Fibroblast of skin of abdomen (primary cell): ENCODE measurements at places on chromosomes 2 and 18.
A peak's percentile ranks its signal among the peaks of the same experiment; 100 is the strongest.

- peak; percentile 86 for DNase-seq
Observed at GRCh38 chr2:240369801-240370585, 65.5 kb upstream of the GPC1 start.

DNA sequence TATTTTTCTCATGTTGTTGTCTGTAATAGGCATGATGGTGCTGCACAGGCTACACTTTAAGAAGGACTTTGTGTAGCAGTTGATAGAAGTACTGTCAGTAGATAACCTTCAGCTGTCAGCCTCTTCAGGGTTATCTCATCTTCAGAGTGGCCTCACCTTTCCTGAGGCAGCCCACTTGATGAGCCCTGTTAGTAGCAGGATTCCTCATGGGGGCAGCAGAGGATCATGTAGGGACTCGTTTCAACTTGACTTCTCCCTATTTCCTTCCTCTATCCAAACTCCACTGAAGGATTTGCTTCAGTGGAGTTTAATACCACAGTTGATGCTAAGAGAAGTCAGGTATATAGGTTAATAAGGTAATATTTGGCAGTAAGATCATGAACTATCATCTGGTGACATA lies 530.3 kb upstream of the FSIP2 start:
- DNase-seq: peak; percentile 13

- peak; percentile 91 for DNase-seq
Observed at GRCh38 chr18:68438983-68439382, 275.9 kb downstream of the TMX3 start.

DNA sequence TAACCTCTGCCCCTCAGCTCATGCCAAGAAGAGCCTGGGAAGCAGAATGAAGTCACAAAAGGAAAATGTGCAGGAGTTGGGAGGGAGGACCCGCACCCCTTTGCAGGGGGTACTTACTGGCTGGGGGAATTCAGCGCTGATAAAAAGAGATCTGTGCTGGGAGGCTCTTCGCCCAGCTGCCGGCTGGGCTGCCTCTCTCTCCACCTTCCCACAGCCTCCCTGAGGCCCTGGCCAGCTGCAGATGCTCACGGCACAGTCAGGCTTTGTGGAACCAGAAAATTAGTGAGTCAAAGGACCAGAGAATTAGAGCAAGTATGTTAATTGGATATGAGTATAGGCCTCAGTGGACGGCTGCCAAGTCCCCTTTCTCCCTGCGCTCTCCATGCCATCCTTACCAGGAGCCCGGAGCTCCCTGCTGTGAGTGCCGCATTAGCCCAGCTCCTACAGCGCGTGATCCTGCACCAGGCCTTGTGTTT lies 181.7 kb upstream of the SH3BP4 start:
- peak; percentile 68 for DNase-seq

DNA sequence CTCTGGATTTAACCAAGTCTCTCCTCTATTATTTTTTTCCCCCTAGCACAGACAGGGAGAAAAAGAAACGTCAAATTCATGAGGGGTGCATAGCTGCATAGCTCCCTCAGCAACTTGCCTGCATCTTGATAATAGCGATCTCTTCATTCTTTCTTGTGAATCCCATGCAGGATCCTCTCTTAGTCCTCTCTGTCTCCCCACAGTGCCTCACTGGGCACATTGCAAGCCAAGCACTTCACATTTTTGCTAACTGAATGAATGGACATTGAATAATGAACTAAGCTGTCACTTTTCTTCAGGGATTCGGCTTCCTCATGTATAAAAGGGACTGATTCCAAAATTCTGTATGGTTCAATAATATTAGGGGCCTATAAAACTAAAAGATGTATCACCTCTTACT lies 2.9 kb upstream of the EPB41L3 start:
- DNase-seq: peak; percentile 69

GRCh38 chr2:179050755-179051154 lies 818 bp upstream of the CCDC141 start:
- DNase-seq: no peak

GRCh38 chr2:178473931-178474330 lies 4.5 kb downstream of the FKBP7 start:
- DNase-seq: peak; percentile 31

DNA sequence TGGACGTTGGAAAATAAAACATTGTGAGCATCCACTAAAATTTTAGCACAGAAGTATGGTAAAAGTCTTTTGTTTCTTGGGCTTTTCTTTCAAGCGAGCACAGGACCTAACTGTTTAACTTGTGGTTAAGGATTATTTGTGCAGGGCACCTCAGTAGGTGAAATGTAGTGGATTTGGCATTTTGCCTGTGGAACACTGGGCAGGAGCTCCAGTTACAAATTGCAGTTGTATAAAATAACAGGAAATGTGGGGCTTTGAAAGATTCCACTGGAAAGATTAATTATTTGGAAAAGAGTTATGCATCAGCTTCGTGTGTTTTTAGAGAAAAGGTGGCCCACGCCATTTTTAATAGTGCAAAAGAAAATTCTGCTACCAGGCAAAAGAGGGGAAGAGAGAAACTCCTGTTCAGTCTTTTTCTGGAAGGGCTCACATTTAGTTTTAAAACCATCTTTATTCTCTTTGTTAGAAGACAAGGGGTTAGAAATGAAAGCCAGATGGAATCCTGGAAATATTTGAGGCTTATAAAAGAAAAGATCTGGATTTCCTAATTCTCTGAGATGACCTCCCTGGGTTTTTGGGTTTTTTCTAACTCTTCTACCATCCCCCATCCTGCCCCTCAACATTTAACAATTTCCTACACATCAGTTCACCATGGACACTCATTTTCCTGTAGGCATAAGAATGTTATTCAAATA lies 144.3 kb upstream of the SERTAD2 start:
- peak; percentile 67 for DNase-seq

- no peak for DNase-seq
Observed at GRCh38 chr18:59639136-59639535, 58.1 kb downstream of the CCBE1 start.

GRCh38 chr2:108803045-108803736 lies 16.6 kb downstream of the CCDC138 start:
- DNase-seq: no peak

DNA sequence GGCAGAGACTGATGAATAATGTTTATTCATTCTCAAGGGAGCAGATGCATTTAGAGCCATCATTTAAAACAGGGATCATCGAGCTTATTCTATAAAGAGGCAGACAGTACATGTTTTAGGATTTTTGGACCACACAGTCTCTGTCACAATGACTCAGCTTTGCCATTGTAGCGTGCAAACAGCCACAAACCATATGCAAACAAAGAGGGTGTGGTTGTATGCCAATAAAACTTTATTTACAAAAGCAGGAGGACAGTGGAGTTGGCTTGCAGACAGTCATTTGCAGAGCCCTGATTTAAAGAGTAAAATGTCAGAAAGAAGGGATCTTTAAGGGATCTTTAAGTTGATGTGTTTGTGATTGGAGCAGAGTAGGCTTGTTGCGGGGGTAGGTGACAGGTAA lies 51.5 kb downstream of the SMIM21 start:
- DNase-seq: no peak

DNA sequence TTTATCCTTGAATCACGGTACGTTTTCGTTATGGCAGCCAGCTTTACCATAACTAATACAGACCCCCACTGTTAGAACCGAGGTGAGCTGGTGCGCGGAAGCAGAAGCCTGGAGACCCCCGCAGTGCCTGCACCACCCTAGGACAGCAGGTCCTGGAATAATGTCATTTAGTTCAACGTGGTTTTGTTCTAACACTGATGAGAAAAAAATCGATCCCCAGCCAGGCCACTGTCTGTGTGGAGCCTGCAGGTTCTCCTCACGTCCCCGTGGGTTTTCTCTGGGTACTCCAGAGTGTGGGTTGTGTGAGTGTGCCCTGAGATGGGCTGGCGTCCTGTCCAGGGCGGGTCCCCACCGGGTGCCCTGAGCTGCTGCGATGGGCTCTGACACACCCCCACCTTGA lies 69.9 kb upstream of the ST3GAL5 start:
- no peak for DNase-seq

DNA sequence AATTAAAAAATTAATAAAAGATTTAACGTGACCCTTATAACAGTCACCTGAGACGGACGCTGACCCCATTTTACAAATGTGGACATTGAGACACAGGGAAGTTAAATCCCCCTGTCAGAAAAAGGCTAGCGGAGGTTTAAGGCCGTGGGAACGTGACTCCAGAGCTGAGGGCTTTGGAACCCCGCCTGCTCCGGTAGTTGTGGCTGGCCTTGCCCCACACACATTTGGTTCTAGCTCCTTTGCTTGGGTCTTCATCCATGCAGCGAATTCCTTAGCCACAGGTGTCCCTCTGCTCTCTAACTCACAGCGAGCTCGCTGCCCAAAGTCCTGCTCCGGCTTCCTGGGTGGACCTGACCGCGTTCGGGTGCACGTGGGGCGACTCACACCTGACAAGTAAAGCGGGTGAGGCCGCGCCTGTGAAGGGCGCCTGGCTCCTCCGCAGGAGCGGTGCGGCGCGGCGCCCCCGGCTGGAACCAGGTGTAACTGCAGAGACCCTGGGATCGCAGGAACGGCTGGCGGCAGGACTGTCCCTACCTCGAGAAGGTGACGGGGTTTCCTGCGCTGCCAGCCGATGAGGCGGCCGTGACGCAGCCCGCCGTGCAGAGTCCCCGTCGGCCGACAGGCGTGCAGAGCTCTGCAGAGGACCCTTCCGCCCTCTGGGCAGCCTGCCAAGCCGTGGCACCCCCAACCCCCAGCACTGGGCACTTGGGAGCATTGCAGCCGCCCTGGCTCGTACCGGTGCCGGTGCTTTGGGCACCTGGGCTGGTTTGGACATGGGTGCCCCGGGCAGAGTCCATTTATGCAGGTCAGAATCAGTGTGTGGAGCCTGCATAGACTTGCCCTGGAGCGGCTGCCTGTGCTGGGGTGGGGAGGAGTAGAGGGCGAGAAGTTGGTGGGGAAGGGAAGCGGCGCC lies 2.4 kb upstream of the PROC start:
- no peak for DNase-seq

DNA sequence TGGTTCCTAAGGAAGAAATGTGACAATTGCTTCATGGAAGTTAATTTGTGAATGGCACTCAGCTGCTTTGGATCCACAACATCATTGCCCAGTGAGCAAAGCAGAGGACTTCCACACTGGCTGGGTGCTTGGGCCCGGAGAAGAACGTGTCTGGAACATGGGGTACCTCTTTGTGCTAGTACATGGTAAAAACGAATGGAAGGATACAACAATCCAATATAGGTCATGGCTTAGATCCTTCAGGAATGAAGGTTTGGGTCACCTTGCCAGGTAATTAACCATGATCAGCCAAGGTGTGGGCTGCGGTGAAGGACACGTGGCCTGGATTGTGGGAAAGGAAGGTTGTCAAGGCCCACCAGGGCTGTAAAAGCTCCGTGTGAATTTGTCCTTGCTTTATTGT lies 245.9 kb upstream of the HS6ST1 start:
- no peak for DNase-seq

DNA sequence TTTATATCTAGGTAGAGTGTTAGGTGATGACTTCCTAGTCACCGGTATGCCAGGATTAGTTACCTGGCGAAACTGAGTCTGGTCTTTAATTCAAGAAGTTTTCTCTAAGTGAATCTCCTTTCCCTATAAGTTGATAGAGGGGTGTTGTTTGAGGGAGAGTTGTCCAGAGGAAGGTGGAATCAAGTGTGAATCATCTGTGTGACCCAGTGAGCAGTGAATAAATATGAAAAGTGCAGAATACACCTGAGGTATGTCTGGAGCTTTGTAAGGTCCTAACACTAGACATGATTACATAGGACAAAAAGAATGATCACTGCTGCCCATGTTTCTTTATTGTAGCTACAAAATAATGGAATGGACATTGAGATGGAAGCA lies 11.2 kb downstream of the POU3F3 start:
- DNase-seq: no peak

GRCh38 chr2:39920307-39920801 lies 141.3 kb upstream of the THUMPD2 start:
- no peak for DNase-seq

- no peak for DNase-seq
Observed at GRCh38 chr2:215851696-215852095, 161.7 kb downstream of the MREG start.

- no peak for DNase-seq
Observed at GRCh38 chr18:80175451-80176204, 66.6 kb downstream of the ADNP2 start.

- peak; percentile 81 for DNase-seq
Observed at GRCh38 chr2:237201461-237202287, 116.0 kb downstream of the COPS8 start.

DNA sequence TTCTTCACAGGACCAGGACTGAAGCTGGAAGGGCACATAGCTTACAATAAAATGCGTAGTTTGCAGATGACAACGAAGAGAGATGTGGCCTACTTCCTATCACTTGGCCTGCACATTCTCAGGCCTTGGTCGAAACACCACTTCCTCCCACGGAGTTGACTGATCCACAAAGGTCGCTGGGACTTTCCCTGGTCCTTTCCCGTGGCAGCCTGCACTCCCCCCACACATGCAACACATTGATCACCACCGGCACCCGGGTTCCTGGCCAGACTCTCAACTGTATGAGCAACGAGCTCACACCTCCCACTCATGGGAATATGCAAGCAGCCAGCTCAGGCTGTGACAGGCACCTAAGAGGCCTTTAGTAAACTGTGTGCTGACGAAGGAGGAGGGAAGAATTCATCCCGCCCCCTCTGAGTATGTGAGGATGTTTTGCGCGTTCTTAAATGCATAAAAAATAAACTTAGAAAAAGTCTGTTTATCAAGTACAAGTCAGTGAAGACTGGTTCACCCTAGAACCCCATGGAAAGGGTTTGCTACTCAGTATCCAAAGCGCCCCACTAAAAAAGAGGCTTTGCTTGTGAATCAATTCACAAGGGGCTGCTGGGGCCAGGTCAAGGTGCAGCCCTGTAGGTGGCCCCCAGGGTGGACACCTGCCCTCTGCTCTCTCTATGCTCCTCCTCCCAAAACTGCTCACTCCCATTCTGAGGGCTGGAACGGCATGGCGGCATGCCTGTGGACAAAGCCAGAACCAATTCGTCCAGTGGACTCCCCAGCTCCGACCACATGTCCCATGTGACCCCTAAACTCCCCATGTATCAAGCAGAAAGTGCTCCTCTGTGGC lies 154.3 kb downstream of the EIPR1 start:
- DNase-seq: no peak

- DNase-seq: no peak
Observed at GRCh38 chr2:221203856-221204255, 368.2 kb downstream of the EPHA4 start.
